ENCODE measurements at places on chromosomes 5 and 9.

DNA sequence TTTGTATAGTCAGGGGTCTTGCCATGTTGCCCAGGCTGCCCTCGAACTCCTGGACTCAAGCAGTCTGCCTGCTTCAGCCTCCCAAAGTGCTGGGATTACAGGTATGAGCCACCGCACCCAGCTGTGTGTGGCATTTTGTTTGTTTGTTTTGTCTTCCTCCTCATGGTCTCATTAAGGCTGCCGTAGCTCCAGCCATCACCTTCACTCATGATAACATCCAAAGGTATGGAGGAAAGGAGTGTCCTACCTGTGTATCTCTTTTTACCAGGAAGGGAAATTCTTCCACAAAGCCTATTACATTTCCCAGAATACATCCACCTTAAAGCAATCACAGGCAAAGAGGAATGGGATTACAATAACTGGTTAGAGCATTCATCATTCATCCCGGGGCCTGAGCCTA lies 27.2 kb downstream of the LSM11 start:
- DNase-seq: no peak

DNA sequence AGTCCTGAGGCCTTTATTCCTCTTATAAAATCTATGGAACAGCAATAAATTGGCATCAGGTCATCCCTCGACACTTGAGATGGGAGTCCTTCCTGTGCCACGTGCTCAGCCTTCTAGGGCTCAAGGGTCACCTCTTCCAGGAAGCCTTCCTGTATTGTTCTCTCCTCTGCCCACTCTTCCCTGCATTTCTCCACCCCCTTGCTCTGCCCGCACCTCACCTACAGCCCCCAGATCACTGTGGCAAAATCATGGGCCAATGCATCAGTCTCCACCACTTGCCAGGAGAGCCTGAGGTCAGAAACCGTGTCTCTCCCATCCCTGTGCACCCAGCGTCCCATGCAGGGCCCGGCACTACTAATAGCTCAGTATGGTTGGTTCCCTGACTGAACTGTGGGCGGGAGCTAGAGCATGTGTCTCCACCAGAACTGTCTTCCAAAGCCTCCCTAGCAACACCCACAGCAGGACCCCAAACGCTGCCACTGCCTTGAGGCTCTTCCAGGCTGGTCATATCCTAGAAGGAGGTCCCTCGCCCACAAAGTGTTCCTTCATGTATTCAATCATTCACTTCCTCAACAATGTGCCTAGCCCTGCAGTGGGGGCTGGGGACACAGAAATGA lies 13.5 kb downstream of the DUSP1 start:
- DNase-seq: no peak

DNA sequence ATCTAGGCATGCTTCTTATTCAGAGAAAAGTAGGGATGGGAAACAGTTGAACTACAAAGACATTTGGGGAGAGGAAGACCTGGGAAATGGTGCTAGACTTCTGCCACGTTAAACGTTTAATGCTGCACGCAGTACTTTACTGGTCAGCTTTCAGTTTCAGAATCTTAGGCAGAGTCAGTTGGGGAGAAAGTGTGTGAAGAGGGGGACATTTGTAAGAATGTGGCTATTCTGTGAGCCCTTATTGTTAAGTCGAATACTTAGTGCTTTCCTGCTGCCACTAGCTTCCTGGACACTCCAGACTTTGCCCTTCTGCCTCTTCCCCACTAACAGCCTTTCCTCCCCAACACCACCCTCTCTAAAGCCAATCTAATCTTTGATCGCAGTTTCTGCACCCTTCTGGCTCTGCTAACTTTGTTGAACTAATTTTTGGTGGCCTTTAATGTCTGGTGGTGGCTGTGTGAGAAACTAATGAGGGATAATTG lies 6.1 kb downstream of the CYSTM1 start:
- DNase-seq: no peak

DNA sequence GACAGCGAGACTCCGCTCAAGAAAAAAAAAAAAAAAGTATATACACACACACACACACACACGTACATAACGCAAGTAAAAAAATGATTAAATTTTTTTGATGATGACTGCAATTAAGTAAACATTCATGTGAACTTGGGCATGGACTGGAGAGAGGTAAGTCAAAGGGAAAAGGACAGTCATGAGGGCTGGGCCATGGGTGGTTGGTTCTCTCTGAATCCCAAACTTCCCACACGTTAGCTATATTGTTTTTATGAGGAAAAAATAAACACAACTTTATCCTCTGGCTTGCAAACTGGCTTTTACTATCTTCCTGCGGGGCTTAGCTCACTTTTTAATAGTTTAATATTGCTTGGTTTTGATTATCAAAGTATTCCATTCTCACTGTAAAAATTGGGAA lies 53.7 kb downstream of the GOLM1 start:
- DNase-seq: no peak

GRCh38 chr5:40112875-40113274 lies 566.8 kb upstream of the PTGER4 start:
- DNase-seq: no peak

DNA sequence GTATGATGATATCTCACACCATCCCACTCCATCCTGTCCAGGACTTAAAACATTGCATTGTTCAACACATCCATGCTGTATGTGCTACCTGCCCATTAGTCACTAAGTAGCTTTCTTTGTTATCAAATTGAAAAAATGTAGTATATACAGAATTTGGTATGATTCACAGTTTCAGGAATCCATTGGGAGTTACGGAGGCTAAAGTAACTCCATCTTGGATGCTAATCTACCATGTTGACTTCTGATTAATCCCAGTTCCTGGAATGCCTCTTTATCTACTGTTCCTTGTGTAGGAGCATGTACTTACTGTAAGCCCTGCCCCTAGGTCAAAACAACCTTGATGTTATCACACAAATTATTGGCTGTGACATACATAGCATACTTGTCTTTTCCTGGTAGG lies 38.9 kb upstream of the FOXB2 start:
- DNase-seq: no peak

DNA sequence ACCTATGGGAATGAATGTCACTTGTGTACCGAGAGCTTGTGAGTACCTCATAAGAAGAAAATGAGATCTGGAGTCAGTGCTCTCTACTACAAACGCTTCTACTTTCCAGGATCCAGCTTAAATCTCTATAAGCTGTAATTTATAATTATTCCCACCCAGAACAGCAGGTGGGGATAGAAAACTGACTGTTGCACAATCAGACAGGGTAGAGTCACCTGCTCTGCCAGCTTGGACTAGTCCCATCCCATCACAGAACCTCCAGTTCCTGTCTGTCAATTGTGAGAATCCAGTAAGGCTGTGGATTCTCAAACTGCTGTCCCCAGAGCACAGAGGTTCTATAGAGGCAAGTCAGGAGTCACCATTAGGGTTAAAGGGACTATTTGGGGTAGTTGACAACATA lies 2.0 kb downstream of the SPINK7 start:
- no peak for DNase-seq

- no peak for DNase-seq
These were observed 42.9 kb downstream of the GLRX start for GRCh38 chr5:95779611-95780010.

DNA sequence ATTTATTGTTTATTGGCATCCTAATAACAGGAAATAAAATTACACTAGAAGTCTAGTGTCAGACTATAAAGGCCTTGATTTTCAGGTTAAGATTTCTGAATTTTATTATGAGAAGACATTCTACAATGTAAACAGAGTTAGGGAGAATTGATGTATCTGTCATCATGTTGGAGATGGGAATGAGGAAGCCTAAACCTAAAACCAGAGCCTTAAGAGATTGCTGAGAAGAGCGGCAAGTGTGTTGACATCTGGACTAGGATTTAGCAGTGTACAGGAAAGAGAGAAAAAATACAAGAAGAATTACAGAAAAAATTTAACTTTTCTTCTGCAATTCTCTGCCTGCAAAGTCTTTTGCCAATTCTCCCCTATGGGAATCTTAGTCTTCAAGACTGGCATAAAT lies 525.5 kb downstream of the NR2F1-AS1 start:
- DNase-seq: no peak

DNA sequence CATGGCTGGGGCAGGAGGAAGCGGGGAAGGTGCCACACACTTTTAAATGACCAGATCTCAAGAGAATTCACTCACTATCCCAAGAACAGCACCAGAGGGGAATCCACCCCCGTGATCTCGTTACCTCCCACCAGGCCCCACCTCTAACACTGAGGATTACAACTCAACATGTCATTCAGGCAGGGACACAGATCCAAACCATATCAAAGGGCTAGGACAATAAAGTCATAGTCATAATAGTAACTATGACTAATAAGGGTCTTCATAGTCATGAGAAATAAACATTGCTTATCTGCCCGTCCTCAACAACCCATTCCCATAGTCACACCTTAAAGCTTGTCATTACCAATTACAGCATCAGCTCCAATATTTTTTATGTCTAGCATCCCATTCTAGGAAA lies 65.3 kb upstream of the SMC2 start:
- DNase-seq: no peak

DNA sequence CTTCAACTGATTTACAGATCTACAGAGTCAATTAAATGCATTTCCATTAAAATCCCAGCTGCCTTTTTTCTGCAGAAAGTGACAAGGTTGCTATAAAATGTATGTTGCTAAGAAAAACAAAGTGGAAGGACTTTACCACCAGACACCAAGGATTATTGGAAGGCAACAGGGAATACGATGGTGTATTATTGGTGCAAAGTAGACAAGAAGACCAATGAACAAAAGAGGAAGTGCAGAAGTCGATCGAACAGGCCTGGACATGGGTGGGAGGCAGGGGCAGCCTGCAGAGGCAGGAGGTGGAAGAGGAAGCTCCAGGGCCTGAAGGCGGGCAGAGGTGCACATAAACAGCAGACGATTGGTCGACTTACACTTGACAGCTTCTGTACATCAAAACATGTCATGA lies 10.6 kb upstream of the SLC6A19 start:
- DNase-seq: no peak

GRCh38 chr5:148003226-148003625 lies 60.6 kb upstream of the SPINK5 start:
- DNase-seq: no peak

DNA sequence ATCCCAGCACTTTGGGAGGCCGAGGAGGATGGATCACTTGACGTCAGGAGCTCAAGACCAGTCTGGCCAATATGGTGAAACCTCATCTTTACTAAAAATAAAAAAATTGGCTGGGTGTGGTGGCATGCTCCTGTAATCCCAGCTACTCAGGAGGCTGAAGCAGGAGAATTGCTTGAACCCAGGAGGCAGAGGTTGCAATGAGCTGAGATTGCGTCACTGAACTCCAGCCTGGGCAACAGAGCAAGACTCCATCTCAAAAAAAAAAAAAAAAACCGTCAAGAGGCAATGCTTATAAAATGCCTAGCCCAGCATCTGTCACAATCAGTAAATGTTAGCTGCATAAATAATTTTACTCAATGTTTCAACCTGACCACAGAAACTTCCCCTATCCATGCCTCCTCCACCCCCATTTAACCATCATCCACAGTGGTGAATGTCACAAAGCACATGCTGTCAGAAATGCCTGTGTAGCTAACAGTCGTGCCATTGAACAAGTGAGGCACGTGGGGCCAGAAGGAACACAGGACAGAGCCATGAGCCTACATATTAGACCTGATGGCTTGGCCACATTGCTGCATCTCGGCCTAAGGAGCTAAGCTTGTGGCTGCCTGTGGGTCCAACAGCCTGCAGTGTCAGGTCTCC lies 16.8 kb upstream of the TCOF1 start:
- DNase-seq: no peak

- no peak for DNase-seq
These were observed 139.8 kb downstream of the GAS1 start for GRCh38 chr9:86807367-86807976.

DNA sequence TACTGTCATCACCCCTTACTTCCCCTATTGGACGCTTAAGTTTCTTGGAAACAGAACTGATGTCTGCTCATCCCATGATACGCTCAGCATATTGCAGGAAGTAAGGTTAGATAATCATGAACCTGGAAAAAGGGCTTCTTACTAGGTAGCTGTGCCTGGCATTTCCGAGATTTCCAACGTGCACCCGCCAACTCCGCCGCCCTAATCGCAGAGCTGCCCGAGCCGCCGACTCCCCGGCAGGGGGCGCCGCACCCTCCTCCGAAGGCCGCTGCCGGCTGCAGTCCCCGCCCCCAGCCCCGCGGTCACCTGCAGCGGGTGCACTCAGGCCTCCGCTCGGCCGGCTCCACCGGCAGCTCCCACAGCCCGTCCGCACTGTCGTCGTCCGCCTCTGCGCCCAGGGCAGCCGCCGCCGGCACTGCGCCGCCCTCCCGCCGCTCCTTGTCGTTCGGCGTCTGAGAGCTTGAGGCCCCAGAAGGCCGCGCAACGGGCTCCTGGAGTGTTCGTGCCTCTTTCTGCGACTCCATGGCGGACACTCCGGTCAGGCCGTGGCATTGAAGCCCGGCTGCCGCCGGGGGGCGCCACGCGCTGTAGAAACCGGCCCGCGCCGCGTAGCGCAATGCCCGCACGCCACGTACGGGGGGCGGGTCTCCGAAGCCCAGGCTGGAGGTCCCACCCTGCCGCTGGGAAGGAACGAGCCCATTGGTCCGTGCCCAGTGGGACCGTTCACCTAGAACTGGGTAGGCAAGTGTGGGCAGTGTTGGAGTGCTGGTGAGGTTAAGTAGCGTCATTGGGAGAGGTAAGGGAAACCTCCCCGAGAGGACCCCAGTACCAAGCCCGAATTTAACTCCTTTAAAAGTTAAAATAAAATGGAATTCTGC lies at the start of gene DTWD2:
DTWD2 (minus strand) TSS at position 560 of the 878 bp plus-strand sequence; CDS start at position 524, 36 bp downstream.
- DNase-seq: peak; percentile 90

- DNase-seq: peak; percentile 37
These were observed 680 bp downstream of the GPX8 start for GRCh38 chr5:55160493-55161209.

GRCh38 chr9:78368236-78368635 lies 71.3 kb downstream of the PSAT1 start:
- DNase-seq: no peak

- no peak for DNase-seq
These were observed 115.9 kb downstream of the RGS3 start for GRCh38 chr9:113579283-113580040.

DNA sequence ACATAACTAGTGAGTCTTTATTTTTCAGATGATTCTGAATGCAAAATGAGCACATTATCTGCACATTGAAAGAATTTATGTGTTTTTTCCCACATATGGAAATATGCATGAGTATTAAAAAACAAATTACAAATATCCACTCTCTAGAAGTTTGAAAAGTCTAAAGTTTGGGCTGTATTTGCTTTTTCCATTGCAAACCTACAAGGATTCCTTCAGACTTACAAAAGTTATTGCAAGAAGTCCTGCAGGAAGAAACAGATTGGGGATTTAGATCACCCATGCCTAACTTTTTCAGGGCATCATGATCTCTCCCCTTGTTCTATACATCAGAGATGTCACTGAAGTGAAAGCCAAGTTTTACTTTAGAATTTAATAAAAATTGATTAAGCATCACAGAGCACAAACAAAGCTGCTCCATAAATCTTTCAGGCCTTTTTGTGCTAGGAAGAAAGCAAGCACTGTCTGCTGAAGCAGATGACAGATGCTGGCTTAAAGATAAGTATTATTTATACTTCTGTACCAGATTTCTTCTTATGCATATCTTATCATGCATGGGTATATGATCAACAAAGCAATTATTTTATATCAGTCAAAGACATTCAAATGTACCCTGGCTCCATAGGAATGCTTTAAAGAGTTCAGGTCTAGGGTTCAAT lies 71.7 kb downstream of the NFIB start:
- DNase-seq: no peak

Measured in prostate gland (tissue), 2 donors.